ENCODE measurements at places on chromosomes 2 and 18.

- DNase-seq = no peak
Observed at GRCh38 chr2:203714112-203714511, 7.7 kb downstream of the CD28 start.

- DNase-seq = no peak
Observed at GRCh38 chr2:169736902-169737301, 3.3 kb downstream of the KLHL23 start.

DNA sequence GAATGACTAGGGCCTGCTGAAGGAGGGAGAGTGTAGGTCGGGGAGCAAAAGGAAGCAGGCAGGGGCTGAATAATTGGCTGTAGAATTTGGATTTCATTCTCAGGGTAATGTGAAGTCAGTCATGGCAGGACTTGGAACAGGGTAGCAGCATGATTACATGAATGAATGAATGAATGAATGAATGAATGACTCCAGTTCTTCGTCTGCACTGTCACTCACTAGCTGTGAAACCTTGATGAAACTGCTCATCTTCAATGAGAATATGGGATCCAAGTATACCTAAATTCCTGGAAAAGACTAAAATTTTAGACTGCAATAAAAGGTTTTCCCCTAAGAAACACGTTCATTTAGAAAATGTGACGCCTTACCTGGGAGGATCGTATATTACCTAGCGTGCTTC is 3.0 kb upstream of the RND3 start:
- no peak for DNase-seq

GRCh38 chr2:120771781-120772208 is 36.1 kb downstream of the GLI2 start:
- DNase-seq = peak; percentile 7

- no peak for DNase-seq
Observed at GRCh38 chr18:34330308-34330707, 105.6 kb upstream of the NOL4 start.

GRCh38 chr2:233075141-233075965 is 15.2 kb downstream of the INPP5D start:
- DNase-seq = peak; percentile 57

- no peak for DNase-seq
Observed at GRCh38 chr18:54416436-54416835, 58.7 kb downstream of the C18orf54 start.

GRCh38 chr18:46702471-46702870 is 45.5 kb upstream of the LOXHD1 start:
- DNase-seq = no peak

GRCh38 chr18:51164342-51164741 is 33.1 kb downstream of the MEX3C start:
- no peak for DNase-seq

DNA sequence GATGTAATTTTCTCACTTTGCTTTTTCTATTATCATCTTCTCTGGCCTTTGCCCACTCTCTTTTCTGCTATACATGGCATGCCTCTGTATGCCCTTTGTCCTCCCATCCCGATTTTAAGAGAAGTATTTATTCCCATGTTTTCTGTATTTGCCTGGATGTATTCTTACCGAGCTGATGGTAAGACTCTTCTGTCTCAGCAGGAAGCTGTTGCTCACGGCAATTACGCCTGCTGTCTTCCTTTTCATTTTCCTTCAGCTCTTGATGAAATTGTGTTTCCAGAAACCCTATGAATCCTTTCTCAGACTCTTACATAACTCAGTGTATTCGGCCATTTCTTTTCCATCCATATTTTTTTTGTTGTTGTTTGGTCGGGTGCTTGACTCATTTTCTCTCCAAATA is 121.6 kb downstream of the SP3 start:
- no peak for DNase-seq

- DNase-seq = no peak
Observed at GRCh38 chr18:31102941-31103340, 720 bp upstream of the DSC2 start.

DNA sequence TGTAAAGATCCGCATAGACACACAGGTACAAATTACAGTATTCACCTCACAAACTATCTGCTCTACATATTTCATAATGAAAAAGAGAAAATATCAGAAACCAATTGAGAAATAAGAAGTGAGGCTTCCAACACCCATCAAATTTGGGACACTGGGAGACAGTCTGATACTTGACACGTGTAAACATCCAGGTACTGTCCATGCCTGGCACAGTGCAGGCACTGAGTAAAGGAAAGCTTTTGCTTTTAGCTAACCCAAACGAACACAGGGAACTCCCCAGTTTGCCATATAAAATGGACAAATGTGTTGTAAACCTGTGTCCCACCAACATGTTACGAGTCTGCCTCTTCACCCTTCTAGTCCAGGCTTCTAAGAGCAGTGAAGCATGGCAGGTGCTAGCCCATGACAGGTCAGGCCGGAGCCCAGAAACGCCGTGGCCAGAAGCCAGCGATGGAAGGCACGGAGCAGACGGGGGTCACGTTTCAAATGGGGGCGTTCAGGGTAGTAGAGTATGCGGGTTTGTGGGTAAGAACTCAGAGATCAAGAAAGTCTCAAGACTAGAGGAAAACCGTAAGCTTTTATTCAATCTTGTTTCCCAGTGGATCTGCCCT is 27.0 kb downstream of the CDH2 start:
- no peak for DNase-seq

GRCh38 chr2:37706334-37707183 is 35.1 kb upstream of the CDC42EP3 start:
- peak; percentile 24 for DNase-seq

- DNase-seq = no peak
Observed at GRCh38 chr2:229629039-229629438, 85.3 kb downstream of the DNER start.

- DNase-seq = no peak
Observed at GRCh38 chr2:44912660-44913059, 28.8 kb upstream of the SIX3 start.

DNA sequence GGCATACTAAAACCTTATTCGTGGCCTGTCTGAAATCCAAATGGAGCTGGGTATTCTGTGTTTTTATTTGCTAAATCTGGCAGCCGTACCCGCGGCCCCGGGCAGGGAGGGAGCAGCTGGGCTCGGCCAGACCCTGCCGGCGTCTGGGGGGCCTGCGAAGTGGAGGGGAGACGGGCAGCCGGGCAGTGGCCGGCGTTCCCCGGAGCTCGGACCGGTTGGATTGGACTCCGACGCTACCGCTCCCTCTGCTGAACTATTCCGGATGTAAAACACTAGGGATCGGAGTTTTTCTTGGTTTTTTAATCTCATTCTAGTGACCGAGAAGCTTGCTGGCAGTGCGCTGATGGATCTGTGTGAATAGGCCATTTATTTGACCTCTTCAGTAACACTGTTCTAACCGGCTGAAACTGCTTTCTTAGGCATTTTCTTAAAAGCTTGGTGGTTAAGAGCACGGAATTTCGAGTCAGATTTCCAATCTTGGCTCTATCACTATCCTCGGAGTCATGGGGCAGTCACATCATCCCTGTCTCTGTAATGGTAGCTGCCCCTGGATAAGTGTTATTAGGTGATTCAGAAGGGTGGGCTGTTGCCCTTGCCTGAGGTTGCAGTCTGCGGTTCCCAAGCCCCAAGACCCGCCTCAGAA is 694 bp downstream of the UNC50 start:
- DNase-seq = peak; percentile 49

DNA sequence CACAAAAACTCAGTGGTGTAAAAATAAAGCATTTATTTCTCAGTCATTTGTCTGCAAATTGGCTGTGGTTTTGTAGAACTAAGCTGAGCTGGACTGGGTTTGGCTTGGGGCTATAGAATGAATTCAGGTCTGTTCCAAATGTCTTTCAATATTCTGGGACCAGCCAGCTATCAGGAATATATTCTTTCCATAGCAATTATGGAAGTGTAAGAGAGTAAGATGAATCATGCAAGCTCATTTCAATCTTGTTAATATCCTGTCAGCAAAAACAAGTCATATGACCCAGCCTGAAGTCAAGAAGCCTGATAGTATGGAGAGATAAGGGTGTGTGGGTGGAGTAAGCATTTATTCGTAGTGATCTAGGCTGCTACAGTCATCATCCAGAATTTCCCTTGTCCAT is 481.0 kb upstream of the CDH2 start:
- DNase-seq = no peak

DNA sequence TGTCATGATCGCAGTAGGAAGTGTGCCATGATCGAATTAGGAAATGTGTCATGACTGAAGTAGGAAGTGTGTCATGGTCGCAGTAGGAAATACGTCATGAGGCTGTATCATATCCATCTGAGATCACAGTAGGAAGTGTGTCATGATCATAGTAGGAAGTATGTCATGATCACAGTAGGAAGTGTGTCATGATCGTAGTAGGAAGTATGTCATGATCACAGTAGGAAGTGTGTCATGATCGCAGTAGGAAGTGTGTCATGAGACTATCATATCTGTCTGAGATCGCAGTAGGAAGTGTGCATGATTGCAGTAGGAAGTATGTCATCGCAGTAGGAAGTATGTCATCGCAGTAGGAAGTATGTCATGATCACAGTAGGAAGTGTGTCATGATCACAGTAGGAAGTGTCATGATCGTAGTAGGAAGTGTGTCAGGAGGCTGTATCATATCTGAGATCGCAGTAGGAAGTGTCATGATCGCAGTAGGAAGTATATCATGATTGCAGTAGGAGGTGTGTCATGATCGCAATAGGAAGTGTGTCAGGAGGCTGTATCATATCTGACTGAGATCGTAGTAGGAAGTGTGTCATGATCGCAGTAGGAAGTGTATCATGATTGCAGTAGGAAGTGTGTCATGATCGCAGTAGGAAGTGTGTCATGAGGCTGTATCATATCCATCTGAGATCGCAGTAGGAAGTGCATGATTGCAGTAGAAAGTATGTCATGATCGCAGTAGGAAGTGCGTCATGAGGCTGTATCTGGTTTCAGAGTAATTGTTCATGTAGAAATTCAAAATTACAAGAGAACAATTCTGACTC is 56.4 kb upstream of the NFATC1 start:
- no peak for DNase-seq

- no peak for DNase-seq
Observed at GRCh38 chr2:105239924-105240323, 1.6 kb upstream of the GPR45 start.

- DNase-seq = no peak
Observed at GRCh38 chr2:239443666-239444567, 43.1 kb upstream of the HDAC4 start.

DNA sequence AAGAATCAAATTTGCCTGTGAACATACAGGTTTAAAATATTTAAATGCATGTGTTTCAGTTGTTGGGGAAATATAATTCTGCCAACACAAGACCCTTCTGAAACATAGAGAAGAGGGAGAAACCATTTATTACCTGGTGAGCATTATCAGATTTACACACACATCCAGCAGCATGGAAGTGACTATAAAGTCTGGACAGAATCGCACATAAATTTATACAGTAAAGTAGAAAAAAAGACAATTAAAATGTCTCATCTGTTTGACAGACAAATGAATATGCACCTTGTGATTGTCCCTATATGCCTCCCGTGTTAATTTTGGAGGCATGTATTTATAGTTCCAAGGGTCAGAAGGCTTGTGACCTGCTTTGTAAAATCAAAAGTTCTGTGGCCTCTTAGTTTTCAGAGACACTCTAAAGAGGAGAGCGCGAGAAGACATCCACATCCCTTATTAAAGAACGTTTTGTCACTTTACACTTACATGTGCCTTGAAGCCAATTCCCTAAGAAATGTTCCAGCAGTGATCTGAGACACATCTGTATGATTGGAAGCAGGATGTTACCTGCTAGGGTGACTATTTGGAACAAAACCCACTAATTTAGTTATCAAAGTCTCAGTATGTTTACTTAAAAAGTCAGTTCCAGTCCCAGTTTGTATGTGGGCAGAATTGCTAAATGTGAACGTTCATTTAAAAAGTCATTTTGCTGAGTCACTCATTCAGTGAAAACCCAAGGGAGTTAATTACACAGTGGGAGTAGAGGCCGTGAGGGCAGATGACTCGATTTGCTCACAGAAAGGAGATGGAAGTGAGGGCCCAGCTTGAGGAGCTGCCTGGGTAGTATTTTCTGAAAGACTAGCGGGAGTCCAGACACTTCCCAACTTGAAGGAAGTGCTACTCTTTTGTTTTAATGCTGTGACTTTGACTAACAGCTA is 527.6 kb upstream of the MEX3C start:
- no peak for DNase-seq

GRCh38 chr18:68399721-68400120 is 315.2 kb downstream of the TMX3 start:
- DNase-seq = no peak

GRCh38 chr2:233108611-233109490 is 48.7 kb downstream of the INPP5D start:
- no peak for DNase-seq

DNA sequence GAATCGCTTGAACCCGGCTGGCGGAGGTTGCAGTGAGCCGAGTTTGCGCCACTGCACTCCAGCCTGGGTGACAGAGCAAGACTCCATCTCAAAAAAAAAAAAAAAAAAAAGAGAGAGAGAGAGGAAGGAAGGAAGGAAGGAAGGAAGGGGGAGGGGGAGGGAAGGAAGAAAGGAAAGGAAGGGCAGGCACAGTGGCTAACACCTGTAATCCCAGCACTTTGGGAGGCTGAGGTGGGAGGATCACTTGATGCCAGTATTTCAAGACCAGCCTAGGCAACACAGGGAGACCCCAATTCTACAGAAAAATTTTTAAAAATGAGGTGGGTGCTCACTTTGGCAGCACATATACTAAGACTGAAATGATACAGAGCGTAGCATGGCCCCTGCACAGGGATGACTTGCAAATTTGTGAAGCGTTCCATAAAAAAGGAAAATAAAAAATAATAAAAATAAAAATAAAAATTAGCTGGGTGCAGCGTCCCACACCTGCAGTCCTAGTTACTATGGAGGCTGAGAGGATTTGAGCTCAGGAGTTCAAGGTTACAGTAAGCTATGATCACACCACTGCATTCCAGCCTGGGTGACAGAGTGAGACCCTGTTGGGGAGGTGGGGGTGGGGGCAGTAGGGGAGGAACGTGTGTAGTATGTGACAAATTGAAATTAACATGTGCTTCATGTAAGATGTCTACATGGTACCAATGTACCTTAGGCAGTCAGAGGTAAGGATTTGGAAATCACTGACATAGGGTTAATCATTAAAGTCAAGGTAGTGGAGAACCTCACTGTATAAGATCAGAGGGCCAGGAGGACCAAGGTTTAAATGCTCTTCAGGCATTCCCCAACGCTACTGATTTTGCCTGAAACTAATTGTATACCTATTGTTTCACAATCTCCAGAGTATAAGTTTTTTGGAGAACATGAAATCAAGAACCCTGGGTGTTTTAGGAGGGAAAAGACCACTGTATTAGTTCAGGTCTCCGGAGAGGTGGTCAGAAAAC is 1.4 kb downstream of the WDCP start:
- no peak for DNase-seq

- DNase-seq = no peak
Observed at GRCh38 chr2:225457482-225457881, 58.0 kb downstream of the NYAP2 start.

All from suppressor macrophage (primary cell).